ENCODE measurements at places on chromosomes 12 and 14.

DNA sequence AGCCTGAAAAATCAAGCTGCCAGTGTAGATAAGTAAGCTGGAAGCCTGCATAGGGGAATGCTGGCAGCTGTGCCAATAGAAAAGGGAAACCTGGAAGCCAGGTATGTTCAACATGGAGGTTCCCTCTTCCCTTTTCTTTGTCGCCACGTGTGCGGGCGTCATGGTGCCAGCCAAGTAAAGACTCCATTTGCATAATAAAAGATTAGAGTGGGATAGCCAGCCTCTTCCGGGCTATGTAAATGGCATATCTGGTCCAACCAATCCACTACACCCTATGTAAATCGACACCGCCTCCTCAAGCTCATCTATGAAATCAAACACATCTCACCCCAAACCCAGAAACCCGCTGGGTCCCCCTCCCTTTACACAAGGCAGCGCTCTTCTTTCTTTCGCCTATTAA is 5.6 kb upstream of the ADGRD1 start:
- DNase-seq = no peak

- DNase-seq = no peak
Measured at GRCh38 chr14:57136669-57137328, 131.9 kb downstream of the EXOC5 start.

- no peak for DNase-seq
Measured at GRCh38 chr12:98151105-98151590, 364.2 kb upstream of the TMPO start.

DNA sequence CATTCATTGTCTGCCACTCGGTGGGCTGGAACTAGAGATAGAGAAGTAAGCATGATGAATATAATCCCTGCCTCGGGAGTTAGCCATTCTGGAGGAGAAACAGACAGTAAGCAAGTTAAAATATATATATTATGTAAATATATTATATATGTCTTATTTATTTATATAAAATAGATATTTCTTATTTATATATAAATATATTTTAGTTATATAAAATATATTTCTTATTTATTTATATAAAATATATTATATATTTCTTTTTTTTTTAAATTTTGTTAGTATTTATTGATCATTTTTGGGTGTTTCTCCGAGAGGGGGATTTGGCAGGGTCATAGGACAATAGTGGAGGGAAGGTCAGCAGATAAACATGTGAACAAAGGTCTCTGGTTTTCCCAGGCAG is 78.1 kb upstream of the TBX5 start:
- no peak for DNase-seq

DNA sequence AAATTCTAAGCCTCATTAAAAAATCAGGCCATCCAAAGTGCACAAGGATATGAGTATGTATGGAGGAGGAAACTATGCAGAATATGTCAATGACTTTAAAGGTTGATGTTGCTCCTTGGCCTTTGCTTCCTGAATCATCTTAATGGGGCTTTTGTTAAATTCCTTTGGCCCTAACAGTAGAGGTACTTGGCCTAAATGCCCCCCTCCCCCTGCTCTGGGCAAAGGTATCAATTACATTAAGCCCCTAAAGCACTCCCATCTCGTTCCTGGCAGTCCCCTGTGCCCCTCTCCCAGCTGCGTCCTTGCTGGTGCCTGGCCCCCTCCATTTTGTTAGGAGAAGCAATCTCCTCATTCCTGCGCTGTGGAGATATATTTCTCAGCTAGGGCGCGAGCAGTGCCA is 4.8 kb downstream of the COPZ1 start:
- DNase-seq = no peak

GRCh38 chr14:71338153-71338552 is 430.9 kb downstream of the PCNX1 start:
- DNase-seq = no peak

- no peak for DNase-seq
Measured at GRCh38 chr12:46661110-46661845, 164.5 kb downstream of the SLC38A4 start.

DNA sequence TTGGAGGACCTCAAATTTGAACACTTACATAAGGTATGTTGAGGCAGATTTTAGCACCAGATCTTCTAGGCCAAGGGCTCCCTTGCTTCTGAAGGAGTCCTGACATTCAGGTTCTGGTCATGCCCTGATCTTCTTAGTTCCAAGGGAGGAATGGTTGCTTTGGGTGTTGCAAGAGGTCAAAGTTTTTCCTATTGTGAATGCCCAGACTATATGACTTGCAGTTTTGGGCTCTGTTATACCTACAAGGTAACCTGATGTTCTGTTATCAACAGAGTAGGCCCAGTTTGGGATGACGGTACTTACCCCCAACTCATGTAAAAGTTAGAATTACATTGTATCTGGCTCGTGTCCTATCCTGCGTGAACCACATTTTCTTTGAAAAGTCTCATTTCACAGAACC is 69.1 kb upstream of the COCH start:
- DNase-seq = no peak

GRCh38 chr12:30484658-30485057 is 211.0 kb downstream of the IPO8 start:
- DNase-seq = no peak

- DNase-seq = no peak
Measured at GRCh38 chr12:9365296-9365695, 157.1 kb upstream of the PZP start.
